Cortex of kidney (tissue), 1 donor: ENCODE measurements at places on chromosomes 1 and 21.

- DNase-seq = no peak
Measured at GRCh38 chr1:8412183-8412831, 94.4 kb downstream of the SLC45A1 start.

DNA sequence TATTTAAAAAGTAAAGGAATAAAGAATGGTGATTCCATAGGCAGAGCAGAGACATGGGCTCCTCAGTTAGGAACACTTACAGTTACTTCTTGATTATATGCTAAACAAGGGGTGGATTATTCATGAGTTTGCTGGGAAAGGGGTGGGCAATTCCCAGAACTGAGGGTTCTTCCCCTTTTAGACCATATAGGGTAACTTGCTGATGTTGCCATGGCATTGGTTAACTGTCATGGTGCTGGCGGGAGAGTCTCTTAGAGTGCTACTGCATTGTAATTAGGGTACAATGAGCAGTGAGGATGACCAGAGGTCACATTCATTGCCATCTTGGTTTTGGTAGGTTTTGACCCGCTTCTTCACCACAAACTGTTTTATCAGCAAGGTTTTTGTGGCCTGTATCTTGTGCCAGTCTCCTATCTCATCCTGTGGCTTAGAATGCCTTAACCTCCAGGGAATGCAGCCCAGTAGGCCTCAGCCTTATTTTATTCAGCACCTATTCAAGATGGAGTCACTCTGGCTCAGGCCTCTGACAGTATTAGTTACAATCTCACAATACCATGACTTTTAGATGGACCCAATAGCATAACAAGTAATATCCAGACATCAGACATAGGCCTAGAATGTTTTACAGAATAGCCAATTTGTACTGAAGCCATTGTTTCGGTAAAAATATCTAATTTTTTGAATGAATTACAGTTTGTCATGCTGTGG, 106.8 kb downstream of the ZBTB18 start:
- no peak for DNase-seq

DNA sequence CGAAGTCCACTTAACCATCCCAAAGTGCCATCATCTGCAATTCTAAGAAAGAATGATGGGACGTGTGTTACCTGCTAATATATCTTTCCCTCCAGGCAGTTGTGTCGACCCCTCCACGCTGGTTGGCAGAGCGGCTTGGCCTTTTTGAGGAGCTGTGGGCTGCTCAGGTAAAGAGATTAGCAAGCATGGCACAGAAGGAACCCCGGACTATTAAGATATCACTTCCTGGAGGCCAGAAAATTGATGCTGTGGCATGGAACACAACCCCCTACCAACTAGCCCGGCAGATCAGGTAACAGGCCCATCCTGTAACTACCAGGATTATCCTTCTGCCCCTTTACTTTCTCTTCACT, 520 bp downstream of the TARS2 start:
- no peak for DNase-seq

DNA sequence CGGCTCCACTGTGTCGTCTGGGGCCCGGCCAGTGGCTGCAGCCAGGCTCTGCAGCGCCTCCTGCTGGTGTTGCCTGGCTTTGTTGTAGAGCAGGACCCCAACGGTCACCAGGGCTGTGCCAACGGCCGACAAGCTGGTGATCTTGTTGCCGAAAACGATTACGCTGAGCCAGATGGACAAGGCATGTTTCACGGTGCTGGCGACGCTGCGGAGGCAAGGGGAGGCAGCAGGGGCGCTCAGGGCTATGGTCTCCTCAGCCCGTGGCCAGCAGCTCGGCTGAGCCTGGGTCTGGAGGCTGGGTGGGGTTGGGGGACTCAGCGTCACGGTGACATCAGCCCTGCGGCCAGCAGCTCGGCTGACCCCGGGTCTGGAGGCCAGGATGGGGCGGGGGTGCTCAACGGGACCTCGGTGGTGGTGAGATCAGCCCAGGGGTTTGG, 7.0 kb upstream of the CDK11B start:
- no peak for DNase-seq

- no peak for DNase-seq
Measured at GRCh38 chr1:156097499-156098178, 15.4 kb upstream of the MEX3A start.

GRCh38 chr21:20647607-20648006, 350.6 kb upstream of the NCAM2 start:
- no peak for DNase-seq
